GM23338 (cell line): ENCODE measurements at places on chromosomes 1 and 21. TPM values are rescaled to one million over a fixed set of nuclear protein-coding genes. Genes with fewer than 3 reads are reported as not detected.

DNA sequence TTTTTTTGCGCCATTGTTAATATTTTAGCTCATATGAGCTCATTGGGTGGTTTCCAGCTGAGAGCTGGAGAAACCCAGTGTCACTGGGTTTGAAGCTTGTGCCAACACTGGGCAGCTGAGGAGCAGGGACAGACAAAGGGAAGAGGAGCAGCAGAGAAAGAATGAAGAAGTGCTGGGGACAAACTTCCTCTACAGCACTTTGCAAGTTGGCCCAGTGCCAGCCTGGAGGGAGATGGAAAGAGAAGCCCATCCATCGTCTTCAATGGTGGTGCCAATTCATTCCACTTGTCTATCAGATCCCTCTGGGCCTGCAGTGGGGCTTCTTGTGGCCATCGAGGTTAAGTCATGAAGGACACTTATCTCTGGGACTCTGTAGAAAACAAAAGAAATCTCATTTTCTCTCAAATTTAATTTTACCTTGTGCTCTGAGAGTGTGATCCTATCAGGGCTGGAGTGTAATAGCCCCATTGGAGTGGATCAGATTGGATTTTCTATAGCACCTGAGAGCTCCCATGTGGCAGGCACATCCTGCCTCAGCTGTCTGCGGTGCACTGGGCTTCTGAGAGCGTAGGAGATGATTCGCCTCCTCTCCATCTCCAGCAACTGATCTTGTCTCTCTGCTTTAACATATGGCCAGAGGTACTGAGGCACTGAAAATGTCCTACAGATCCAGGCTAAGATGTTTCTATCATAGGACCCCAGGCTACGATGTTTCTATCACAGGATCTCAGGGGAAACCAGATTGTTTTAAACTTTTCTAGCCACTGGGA is 114.7 kb downstream of the TNR start:
- H3K27ac ChIP-seq: no peak overlapping the region
- H3K4me1 ChIP-seq: no peaks in the 10 kb centered on the region

The GBP1 gene
- not detected in 2 replicates for total RNA-seq

GRCh38 chr21:29870814-29871213 is 69.0 kb downstream of the GRIK1 start:
- H3K27ac ChIP-seq: no peak overlapping the region
- peaks cover 5% of the 10 kb centered on the region; the same call in 1 of the 2 replicates for H3K4me1 ChIP-seq
- H3K4me3 ChIP-seq: no peak overlapping the region
- H3K27me3 ChIP-seq: no peaks in the 10 kb centered on the region
- peak; percentile 45 for DNase-seq
- H3K36me3 ChIP-seq: no peaks in the 10 kb centered on the region

The CR1 gene
- total RNA-seq: 0.70 and 0.76 TPM in 2 replicates
